Activated CD4-positive, alpha-beta T cell treated with anti-CD3 and anti-CD28 coated beads, Interleukin-2, amount 50 U/mL, for 1 hour (primary cell): ENCODE measurements at places on chromosomes 1 and 21.

GRCh38 chr1:167685844-167686243 lies 35.9 kb upstream of the MPZL1 start:
- no peak for DNase-seq

DNA sequence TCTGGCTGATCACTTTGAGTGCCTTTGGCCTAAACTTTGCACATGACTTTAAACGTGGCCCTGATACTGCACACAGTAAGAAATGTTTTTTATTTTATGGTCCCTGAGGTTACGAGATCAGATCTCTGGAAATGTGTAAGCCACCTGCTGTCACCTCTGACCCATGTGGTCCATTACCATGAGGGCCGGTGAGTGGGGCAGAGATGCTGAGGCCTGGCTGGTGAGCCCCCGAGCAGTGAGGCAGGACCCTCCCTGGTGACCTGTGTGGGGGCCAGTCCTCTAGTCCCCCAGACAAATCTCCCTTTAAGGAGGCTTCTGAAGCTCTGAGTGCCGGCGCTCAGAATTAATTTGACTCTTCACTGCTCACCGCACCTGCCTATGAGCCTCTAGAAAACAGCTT lies 12.4 kb downstream of the TFF3 start:
- DNase-seq = no peak

- DNase-seq = no peak
Measured at GRCh38 chr1:41281334-41281733, 39.2 kb upstream of the SCMH1 start.

DNA sequence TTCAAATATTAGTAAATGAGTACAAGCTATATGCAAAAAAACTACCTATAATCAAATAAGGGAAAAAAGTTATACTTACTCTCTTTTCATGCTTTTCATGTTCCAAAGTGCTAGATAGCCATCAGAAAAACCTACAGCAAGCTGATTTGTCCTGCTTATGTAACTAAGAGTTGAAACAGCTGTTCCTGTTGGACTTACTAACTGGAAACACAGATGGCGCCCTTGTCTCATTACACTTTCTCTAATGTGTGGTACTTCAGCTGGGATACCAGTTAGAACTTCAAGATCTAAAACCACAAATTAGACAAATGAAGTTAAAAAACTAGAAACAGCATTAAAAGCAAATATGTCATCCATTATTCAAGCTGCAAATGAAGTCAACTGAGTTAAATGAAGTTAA lies 24.3 kb downstream of the AHCTF1 start:
- no peak for DNase-seq

GRCh38 chr1:173475564-173476196 lies 1.5 kb upstream of the PRDX6 start:
- no peak for DNase-seq

DNA sequence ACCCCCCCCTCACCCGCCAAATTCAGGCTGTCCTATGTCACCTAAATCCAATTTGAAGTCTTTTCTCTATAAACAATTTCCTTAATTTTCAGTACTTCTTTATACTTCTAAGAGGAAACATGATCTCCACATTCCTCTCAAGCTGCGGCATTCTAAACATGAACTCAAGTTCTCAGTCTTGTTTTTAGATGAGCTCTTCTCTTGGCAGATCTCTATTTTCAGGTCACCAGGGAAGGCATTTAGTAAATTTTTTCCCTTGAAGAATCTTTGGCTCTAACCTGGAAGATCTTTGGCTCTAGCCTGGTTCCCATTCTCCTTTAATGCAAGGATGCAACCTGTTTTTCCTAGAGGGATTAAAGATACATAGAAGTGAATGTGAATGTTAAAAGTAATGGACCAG lies 193.4 kb downstream of the ATG4C start:
- DNase-seq = no peak

- DNase-seq = no peak
Measured at GRCh38 chr1:21239221-21239620, 51.0 kb downstream of the ECE1 start.

DNA sequence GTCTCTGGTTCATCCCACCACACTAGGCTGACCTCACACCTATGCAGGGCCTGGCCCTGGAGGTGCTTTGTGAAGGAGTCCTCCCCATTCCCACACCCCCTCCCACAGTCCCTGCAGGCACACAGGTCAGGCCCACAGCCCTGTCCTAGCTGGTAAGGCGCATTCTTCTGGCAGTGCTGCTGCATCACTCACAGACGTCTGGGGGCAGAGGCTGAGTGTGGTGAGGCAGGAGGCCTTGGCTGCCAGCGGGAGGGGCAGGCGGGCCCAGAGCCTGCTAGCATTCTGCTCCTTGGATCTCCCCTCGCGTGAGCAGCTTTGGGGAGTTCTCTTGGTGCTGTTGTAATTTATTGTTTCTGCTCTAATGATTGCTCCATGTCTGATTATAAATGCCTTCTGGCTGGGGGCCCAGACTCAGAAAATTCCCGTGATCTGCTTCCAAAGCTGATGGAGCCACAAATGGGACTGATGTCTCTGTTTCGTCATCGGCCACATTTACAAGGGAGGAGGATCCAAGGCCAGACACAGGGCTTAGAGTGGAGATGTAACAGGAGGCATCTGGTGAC lies 62.9 kb downstream of the TRABD2B start:
- no peak for DNase-seq

- DNase-seq = no peak
Measured at GRCh38 chr1:245671349-245671748, 516.6 kb downstream of the KIF26B start.

DNA sequence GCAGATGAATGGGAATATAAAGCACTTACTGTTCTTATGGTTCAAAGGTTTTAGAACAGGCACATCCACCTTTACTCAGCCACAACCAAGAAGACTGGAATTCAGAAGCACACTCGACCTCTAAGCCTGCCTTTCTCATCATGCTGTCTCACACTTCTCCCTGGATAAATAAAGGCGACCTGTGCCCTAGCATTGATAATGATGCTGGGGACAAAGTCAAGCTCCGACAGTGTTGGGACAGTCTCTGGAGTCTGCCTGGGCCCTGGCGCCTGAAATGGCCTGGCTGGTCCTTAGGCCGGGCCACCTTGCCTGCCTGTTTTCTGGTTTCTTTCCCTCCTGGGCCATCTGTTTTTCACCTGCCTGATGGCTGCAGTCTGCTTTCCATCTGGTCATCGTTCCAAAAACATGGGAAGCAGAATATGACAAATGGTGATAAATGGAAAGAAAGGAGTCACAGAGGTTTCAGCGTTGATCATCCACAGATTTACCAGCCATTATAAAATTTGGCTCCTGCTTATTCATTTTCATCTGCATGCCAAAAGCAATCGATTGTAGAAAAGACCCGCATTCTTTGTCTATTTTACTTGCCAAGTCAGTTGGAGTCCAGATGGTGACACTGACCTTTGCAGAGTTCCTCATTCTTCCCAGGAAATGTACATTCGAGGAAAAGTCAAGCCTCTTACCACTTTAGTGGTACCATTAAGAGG lies 91.2 kb upstream of the KCNJ15 start:
- DNase-seq = no peak

- no peak for DNase-seq
Measured at GRCh38 chr1:157429601-157430240, 122.6 kb downstream of the FCRL5 start.

GRCh38 chr1:205232945-205233397 lies 5.2 kb downstream of the TMCC2 start:
- no peak for DNase-seq

DNA sequence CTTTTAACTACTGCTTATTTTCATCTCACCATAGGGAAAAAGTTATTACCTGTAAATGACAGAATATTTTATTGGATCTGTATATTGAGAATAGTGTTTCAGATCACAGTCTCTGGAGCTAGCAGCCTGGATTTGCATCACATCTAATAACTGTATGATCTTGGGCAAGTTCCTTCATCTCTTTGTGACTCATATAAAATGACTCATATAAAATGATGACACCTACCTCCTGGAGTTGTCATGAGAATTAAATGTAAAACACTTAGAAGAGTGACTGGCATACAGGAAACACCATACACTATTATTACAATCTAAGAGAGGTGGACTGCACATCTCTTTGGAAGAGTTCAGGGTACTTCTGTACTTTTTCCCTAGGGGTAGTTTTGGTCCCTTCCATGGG lies 421.3 kb downstream of the NEGR1 start:
- no peak for DNase-seq

DNA sequence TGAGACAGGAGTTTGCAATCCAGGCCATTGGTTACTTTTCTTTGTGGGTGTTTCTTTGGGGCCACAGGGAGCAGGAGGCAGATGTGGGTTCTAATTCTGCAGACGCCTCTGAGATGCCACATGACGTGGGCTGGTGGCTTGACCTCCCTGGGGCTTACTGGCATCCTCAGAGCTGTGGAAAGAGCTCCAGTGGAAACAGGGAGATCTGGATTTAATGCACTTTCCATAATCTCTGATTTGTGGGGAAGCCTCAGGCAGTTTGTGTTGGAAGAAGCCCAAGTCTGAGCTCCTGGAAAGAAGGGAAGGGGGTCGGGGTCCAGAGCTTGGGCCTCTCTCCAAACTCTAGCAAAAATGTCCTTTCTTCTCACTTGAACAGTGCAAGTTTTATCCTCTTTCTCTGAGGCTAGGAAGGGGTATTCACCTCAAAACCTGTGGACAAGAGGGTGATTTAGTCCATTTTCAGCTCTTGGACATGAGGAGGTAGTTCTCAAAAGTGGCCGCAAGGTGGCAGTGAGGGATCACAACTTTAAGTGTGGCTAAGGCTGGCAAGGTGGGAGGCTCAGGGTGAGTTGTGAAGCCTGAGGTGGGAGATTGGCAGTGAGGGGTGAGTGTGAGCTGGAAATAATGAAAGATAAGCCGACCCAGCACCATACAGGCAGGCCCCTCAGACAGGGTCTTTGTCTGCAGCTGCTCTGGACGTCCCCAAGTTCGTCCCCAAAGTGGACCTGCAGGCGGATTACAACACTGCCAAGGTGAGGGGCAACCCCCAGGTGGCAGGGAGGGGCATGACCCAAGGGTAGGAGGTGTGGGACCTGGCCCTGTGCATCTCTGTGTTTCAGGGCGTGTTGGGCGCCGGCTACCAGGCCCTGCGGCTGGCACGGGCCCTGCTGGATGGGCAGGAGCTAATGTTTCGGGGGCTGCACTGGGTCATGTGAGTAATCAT lies 9.2 kb downstream of the IKBKE start:
- peak; percentile 68 for DNase-seq

DNA sequence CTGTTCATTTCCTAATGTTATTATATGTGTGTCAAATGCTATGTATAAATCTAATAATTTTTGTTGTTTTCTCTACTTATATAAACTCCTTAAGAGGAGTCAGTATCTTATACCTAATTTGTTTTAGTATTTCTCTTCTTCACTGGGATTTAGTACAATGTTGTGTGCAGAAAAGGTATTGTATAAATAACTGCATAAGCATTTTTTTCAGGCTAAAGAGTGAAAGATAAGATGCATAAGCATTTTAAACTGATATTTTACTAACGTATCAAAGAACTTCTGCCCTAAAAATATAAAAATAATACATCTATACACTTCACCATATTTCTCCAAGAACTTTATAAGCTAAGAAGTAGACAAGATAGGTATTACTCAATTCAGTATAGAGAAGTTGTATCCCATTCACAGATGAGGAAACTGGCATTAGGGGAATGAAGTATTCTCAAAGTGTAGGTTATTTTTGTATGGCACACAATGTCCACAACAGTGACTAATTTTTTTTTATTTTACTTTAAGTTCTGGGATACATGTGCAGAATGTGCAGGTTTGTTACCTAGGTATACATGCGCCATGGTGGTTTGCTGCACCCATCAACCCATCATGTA lies 59.3 kb downstream of the NUP210L start:
- no peak for DNase-seq

DNA sequence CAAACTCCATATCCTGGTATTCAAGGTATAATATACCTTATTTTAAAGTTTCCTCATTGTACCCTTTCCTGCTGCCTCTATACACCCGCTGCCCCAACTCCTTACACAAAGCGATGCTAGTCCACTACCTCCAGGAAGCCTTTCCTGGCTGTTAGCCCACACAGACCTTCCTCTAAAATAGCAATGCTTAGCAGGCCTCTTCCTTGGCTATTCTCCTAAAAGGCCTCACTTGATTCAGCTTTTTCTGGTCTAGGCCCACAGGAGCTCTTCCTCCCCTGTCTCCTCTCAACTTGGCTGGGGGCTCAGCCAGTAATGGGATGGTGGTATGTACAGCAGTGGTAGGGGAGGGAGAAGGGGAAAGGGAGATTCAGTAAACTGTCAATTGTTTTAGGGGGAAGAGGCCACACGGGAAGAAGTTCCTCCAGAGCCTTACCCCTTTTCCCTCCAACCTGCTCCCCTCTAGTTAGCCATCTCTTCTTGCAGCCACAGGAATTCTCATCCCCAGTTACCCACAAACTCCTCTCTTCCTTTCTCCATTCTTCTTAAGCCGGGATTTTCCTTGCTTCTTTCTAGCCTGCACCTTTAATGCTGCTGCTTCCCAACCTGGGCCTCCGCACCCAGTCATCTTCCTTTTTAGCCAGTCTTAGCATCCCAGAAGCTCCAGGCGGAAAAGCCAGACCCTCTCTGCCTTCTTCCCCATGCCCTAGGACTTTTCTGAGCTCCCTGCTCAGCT lies 2.6 kb downstream of the LRRC41 start:
- DNase-seq = no peak

- no peak for DNase-seq
Measured at GRCh38 chr1:62423580-62424242, 13.1 kb upstream of the USP1 start.

GRCh38 chr1:172515436-172515835 lies 17.5 kb upstream of the SUCO start:
- DNase-seq = no peak

- DNase-seq = no peak
Measured at GRCh38 chr1:19495000-19495656, 9.8 kb upstream of the CAPZB start.

- no peak for DNase-seq
Measured at GRCh38 chr1:85358702-85359438, 82.4 kb upstream of the BCL10 start.

GRCh38 chr1:110035236-110035752 lies 870 bp downstream of the STRIP1 start:
- no peak for DNase-seq

DNA sequence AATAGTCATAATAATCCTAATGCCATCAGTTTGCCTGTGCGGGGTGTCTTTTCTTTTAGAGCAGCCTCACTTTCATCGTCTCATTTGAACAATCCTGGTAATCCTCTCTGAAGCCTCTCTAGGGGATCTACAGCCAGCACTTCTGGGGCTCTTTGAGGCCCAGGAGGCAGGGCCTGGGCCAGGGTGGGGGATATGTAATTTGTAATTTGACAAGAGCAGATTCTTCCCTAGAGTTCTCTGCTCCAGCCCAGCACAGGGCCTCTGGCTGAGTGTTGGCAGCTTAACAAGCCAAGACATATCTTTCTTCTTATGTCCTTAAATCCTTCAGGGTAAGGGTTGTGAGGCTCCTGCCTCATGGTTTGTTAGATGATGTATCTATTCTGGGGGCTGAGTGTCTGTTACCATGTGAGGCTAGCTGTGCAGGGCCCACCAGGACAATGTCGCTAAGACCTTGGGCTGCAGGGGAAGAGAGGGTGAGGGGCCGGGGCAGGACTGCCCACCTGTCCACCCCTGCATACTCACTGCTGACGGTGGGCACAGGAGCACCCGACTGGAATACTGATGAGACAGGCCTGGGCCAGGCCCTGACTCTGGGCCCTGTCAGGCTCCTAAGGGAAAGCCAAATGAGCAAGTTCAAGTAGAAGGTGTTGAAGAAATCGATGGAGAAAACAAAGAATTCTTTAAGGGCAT lies 45.3 kb upstream of the PARP1 start:
- no peak for DNase-seq
